ENCODE measurements at places on chromosomes 2 and 18. TPM values are rescaled to one million over a fixed set of nuclear protein-coding genes. Genes with fewer than 3 reads are reported as not detected.

GRCh38 chr2:188367164-188367563 lies 75.5 kb downstream of the GULP1 start:
- no peak overlapping the region for H3K4me3 ChIP-seq
- H3K36me3 ChIP-seq, result no peaks in the 10 kb centered on the region
- H3K4me1 ChIP-seq, result no peaks in the 10 kb centered on the region
- H3K27ac ChIP-seq, result no peak overlapping the region
- DNase-seq, result no peak
- H3K27me3 ChIP-seq, result no peaks in the 10 kb centered on the region

DNA sequence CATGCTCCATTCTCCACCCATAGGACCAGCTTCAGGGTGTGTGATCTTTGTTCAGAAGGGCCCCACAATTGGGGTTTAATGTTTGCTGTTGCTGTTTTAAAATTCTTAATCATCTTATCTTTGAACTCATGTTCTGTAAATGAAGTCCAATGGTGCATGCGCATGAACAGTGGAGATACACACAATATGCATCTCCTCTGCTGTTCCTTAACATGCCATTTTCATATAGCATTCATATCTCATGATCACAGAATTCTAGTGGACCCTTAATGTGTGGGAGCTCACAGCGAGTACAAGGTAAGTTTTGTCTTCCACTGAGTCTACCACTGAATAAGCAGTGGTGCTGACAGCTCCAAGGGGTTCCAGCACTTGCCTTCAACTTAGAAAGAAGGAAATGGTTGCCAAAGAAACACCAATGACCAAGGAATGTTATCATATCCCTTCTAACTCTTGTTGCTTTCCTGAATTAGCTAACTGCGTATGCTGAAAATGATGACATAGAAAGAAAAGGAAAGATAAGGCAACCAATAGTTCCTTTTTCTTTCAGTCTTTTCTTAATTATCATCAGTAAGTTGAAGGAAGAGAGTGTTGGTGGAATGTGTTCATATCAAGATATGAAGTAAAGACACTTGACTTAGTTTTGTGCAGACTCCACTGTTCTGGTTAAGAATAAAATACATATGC lies 258.9 kb upstream of the FBXO11 start:
- H3K36me3 ChIP-seq, result no peaks in the 10 kb centered on the region
- H3K27ac ChIP-seq, result no peak overlapping the region
- no peak overlapping the region for H3K4me3 ChIP-seq
- H3K4me1 ChIP-seq, result no peaks in the 10 kb centered on the region

DNA sequence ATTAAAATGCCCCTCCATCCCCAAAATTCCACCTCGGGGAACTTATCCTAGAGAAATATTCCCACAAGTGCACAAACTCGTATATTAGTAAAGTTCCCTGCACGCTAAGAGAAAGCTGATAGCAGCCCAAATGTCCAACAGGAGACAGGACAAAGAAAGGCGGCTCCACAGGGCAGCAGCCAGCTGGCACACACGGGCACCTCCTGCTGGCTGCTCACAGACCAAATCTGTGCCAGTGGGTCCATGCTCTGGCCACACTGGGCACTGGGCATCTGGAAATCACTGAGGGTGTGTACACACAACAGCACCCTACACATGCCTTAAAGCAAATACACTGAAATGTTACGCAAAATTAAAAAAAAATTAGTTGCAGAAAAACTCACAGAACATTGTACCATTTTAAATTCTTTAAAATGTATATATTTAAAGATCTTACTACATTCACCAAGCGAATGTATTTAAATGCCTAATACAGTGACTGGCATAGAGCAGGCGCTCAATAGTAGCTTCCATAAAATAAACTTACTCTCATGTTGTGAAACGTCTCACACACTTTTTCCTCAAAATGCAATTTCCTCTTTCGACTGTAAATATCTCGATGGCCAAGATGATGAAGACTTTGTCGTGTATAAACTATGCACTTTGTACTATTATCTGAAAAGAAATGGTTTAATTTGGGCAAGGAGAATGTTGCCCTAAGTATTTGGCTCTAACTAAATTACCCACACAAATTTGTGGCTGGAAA lies 19.4 kb downstream of the ZNF516 start:
- no peak overlapping the region for H3K27ac ChIP-seq
- H3K36me3 ChIP-seq, result no peaks in the 10 kb centered on the region
- DNase-seq, result no peak

Gene CEBPZOS
- total RNA-seq, result 46.6 TPM

DNA sequence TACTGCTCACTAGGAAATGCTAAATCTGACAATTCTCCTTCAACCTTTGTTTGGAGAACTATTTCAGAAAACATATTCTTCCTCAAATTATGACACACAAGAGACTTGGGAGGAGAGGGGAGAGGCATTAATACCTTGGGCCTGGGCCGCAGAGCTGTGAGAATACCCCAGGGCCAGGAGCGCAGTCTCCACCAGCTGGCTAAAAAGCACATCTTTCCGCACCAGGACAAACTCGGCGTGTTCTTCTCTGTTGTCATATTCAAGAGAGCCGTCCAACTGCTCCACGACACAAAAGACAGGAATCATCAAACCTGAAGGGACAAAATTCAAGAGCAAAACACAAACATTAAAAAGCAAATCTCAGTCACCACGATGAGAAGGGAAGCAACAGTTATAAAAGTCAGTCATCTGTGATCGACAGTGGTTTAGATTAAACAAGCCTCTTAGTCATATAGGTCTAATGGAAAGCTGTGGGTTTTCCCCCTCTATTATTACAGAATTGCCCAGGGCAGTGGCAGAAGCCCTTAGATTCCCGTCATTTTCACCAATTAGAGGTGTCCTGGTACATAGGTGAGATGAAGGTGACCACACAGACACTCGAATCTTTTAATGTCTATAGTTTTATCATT lies 24.4 kb downstream of the SATB2 start:
- no peak for DNase-seq
- no peaks in the 10 kb centered on the region for H3K4me1 ChIP-seq
- H3K27ac ChIP-seq, result no peak overlapping the region
- H3K27me3 ChIP-seq, result peaks cover 7% of the 10 kb centered on the region
- no peak overlapping the region for H3K4me3 ChIP-seq
- no peaks in the 10 kb centered on the region for H3K36me3 ChIP-seq

GRCh38 chr2:99833586-99834201 lies 308.7 kb downstream of the AFF3 start:
- no peak overlapping the region for H3K27ac ChIP-seq
- DNase-seq, result no peak
- no peak overlapping the region for H3K4me3 ChIP-seq
- no peaks in the 10 kb centered on the region for H3K27me3 ChIP-seq
- H3K36me3 ChIP-seq, result no peaks in the 10 kb centered on the region

Gene CD28
- total RNA-seq, result 130 TPM

- DNase-seq, result no peak
- peaks cover 9% of the 10 kb centered on the region for H3K36me3 ChIP-seq
- H3K27me3 ChIP-seq, result no peaks in the 10 kb centered on the region
- peaks cover 7% of the 10 kb centered on the region for H3K4me1 ChIP-seq
- no peak overlapping the region for H3K27ac ChIP-seq
Observed at GRCh38 chr2:190572246-190572645, 37.7 kb upstream of the NEMP2 start.

- peaks cover 9% of the 10 kb centered on the region for H3K27me3 ChIP-seq
- no peak overlapping the region for H3K27ac ChIP-seq
- H3K36me3 ChIP-seq, result no peaks in the 10 kb centered on the region
- DNase-seq, result peak; percentile 75
Observed at GRCh38 chr2:172864182-172864581, 128.5 kb downstream of the RAPGEF4 start.

DNA sequence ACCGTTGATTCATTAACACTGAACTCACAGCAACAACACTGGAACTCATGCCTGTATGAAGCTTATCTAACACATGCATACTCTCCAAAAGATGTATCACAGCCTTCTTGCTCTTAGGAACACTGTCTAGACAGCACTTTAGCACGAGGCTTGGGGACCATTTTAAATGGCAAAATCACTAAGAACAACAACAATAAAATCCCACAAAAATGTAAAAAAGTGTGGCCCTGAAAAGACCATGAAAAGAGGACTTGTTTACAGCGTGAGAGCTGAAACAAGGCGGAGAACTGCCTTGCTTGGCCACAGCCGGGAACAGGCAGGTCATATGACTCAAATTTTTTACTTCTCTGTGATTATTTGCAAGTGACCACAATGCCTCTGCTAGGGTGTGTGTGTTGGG lies 48.1 kb downstream of the CHN1 start:
- no peaks in the 10 kb centered on the region for H3K36me3 ChIP-seq
- H3K27ac ChIP-seq, result no peak overlapping the region
- no peak for DNase-seq
- H3K4me3 ChIP-seq, result no peak overlapping the region

GRCh38 chr2:102662833-102663232 lies 43.5 kb downstream of the SLC9A2 start:
- DNase-seq, result no peak
- peak overlapping the region; percentile 8 for H3K27ac ChIP-seq
- no peaks in the 10 kb centered on the region for H3K27me3 ChIP-seq
- peaks cover 15% of the 10 kb centered on the region for H3K4me1 ChIP-seq
- H3K36me3 ChIP-seq, result no peaks in the 10 kb centered on the region
- no peak overlapping the region for H3K4me3 ChIP-seq

DNA sequence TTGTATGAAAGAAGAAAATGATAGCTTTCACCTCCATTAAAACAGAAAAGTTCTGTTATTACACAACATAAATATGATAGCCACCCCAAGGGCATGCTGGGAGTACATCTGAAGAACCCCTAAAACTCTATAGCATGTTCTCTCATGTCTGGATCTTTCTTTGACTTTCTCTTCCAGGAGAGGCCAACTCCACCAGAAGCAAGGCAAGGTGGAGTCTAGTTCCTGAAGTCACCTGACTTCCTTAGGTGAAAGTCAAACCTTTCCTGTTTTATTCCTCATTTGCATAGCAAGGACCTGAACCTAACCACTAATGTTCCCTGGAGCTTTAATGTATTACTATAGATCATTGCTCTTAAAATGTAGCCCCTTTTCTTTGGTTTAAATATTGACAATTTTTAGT lies 5.7 kb downstream of the STAT1 start:
- H3K27me3 ChIP-seq, result no peaks in the 10 kb centered on the region
- peak overlapping the region; percentile 54 for H3K4me3 ChIP-seq
- peaks cover 72% of the 10 kb centered on the region for H3K36me3 ChIP-seq
- peak overlapping the region; percentile 34 for H3K27ac ChIP-seq
- H3K4me1 ChIP-seq, result peaks cover 53% of the 10 kb centered on the region

DNA sequence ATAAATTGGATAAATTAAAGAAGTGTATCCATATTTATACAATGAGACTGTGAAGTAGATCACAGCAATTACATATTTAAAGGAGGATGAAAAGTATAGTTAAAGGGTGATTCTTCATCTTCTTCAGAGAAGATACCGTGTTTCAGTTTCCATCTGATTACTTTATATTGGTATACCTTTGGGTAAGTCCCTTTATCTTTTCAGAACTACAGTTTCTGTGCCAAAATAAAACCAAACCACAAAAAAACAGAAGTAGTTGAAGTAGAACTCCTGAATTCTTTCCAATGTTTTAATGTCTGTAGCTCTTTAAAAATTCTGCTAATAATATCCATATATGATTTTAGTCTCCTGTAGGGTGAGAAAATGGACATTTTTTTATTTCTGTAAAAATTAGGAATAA lies 231.2 kb upstream of the LINC00305 start:
- no peaks in the 10 kb centered on the region for H3K27me3 ChIP-seq
- no peaks in the 10 kb centered on the region for H3K4me1 ChIP-seq
- H3K27ac ChIP-seq, result no peak overlapping the region
- no peak for DNase-seq
- no peak overlapping the region for H3K4me3 ChIP-seq

- peaks cover 6% of the 10 kb centered on the region for H3K4me1 ChIP-seq
- DNase-seq, result no peak
- peaks cover 4% of the 10 kb centered on the region for H3K27me3 ChIP-seq
- no peaks in the 10 kb centered on the region for H3K36me3 ChIP-seq
- no peak overlapping the region for H3K4me3 ChIP-seq
Observed at GRCh38 chr2:42918041-42918440, 125.7 kb upstream of the HAAO start.

GRCh38 chr2:131039535-131039907 lies 53.7 kb downstream of the FAM168B start:
- H3K36me3 ChIP-seq, result no peaks in the 10 kb centered on the region
- H3K4me1 ChIP-seq, result peaks cover 15% of the 10 kb centered on the region
- peaks cover 19% of the 10 kb centered on the region for H3K27me3 ChIP-seq
- DNase-seq, result no peak

DNA sequence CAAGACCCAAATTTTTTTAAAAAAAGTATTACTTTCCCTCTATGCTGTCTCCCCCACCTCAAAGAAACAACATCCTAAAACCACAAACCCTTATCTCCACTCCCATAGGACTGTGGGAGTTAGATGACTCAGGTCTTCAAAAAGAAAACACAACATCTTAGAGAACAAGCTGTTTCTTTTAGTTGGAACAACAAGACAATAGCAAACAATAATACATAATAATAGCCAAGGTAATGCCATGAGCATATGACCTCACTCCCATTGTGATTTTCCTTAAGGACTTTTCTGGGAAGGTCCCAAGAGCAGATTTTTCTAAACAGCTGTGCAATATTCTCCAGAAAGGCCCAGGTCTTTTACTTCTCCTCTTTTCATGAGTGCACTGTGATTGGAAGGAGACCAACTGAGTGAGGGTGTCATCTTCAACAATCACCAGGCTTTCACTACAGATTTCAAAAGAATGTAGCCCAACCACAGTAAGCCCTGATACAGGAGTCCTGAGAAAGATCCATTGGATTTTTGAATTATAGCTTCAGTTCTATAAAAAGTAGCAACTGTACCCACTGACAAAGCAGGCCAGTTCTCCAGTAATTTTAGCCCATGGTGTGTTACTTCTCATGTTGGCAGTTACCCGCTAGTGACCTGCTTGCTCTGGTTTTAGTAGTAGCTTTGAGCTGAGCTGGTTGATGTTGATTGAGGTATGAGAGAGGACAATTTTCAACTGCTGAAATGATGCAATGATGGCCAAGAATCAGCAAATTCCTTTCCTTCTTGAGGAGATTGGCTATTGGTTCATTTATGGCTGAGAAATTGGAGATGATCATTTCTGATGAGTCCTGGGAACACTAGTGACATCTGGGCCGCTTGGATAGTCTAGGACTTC lies 144.5 kb upstream of the TCF4 start:
- H3K27me3 ChIP-seq, result no peaks in the 10 kb centered on the region
- no peaks in the 10 kb centered on the region for H3K4me1 ChIP-seq
- DNase-seq, result no peak
- H3K4me3 ChIP-seq, result no peak overlapping the region
- H3K27ac ChIP-seq, result no peak overlapping the region
- H3K36me3 ChIP-seq, result no peaks in the 10 kb centered on the region

Gene PPM1G
- 165 TPM for total RNA-seq

Measured in activated CD4-positive, alpha-beta T cell treated with anti-CD3 and anti-CD28 coated beads, Interleukin-2, amount 10 ng/mL, durations not matched to agents 24 days and 14 days (primary cell).